ENCODE measurements at places on chromosomes 12 and 14.

- no peak for DNase-seq
These were observed 2.8 kb upstream of the IFNG start for GRCh38 chr12:68162374-68162773.

- DNase-seq = no peak
These were observed 31.9 kb downstream of the KNTC1 start for GRCh38 chr12:122558745-122559641.

- no peak for DNase-seq
These were observed 39.3 kb downstream of the EPS8 start for GRCh38 chr12:15749937-15750336.

DNA sequence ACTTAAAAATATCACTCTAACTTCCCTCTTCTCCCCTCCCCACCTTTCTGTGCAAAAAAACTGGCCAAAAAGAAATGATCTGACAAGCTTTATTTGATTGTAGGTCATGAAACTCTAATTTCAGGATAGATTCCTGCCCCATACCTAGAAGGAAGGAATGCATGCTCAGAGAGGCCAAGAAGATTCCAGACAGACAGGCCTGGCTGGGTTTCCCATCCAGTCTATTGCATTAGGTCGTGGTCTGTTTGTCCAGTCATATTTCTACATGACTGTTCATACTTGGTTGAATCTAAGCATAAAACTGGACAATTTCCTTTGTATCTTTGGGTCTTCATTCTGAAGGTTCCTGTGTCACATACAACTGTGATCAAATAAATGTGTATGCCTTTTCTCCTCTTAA lies 20.0 kb upstream of the SLC15A5 start:
- no peak for DNase-seq

GRCh38 chr12:84912198-84913128 lies at the start of gene SLC6A15:
Gene SLC6A15 (minus strand): TSS chr12:84912799. CDS start chr12:84892120, 20,679 bp downstream.
- no peak for DNase-seq

DNA sequence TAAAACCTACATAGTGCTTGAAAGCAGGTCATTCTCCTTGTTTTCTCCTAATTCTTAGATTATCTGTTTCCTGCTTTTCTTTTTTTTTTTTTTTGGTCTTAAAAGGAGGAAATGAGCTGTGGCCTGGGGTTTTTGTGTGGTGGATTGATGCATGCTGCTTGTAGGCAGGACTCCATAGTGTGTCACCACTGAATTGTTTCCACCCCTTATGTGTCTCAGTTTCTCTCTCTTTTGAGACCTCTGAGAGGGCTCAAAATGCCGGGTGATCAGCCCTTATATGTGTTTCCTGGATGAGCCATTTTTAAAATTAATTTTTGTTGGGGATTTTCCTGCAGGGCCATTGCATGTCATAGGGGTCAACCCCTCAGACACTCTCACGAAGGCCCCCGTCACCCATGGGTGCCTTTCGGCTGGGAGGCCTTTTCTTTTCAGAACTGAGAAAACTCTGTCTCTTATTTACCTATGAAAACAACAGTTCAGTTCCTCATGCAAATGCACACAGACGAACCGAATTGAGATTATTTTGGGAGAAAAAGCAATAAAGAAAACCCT lies 32.0 kb upstream of the LRRK2 start:
- no peak for DNase-seq

DNA sequence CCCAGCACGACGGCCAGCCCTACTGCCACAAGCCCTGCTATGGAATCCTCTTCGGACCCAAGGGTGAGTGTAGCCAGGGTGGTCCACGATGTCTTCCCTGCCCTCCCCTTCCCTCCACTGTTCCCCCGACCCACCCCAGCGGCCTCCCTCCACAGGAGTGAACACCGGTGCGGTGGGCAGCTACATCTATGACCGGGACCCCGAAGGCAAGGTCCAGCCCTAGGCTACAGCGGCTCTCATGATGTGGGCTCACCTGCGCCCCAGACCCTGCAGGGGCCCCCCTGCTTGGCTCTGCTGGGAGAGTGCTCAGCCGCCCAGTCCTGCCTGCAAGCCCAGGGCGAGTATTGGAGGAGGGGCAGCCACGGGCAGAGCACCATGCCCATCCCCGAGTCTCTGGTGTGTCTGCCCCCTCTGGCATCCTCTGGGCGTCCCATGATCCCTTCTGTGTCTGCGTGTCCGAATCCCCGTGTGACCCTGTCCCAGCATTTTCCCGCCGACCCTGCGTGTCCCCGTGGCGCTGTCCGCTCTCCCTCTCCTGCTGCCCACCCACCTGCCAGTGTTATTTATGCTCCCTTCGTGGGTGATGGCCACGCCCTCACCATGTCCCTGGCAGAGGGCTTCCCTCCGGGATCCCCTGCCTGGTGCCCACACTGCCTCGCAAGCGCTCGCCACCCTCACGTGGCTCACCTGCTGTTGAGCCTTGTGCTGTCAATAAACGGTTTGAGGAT lies 5.0 kb downstream of the CRIP2 start:
- DNase-seq = no peak

GRCh38 chr12:55933169-55933798 lies 2.3 kb downstream of the DGKA start:
- DNase-seq = no peak

- no peak for DNase-seq
These were observed 173.3 kb upstream of the RASSF8 start for GRCh38 chr12:25785134-25785533.

DNA sequence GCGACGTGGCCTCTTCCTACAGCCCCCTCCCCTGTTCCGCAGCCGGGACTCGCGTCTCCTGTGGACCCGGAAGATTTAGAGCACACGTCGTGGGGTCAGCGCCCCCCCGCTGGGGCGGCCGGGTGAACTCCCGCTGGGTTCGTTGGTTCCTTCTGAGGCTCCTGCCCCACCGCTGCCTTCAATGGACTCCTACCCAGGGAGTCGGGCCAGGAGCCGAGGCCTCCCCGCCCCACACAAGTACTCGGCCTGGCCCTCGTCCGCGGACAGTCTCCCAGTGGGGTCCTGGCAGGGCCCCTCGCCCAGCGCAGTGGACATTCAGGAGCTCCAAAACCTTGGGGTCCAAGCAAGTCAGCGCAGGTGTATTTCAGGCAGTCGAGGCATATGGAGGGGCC lies 1.2 kb downstream of the MMP17 start:
- no peak for DNase-seq

DNA sequence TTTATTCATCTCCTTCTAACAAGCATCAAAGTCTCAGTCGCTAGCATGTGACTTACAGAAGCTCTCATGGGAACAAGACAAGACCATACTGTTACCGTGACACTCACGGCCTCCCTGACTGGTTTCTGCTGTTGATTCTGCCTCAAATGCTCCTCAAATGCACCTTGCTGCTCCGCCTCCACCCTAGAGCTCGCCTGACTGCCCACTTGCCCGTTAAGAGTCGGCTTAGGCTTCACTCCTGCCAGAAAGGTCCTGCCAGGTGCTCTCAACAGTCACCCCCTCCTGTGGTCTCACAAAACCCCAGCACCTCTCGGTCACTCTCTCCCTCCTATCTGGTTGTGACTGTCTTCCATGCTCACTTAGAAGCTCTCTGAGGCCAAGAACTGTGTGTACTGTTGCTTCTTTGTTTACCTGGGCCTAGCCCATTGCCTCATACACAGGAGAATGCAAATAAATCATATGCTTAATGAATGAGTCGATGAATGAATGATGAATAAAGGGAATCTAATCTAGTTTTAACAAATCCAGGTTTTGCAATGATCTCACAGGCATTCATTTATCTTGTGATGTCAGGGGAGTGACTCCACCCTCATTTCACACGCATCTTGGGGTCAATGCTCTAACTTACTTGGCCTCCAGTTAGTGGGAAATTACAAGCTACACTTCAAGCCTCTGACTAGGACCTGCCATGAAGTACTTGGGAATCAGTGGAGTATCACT lies 41.3 kb downstream of the SSH1 start:
- DNase-seq = no peak

- DNase-seq = no peak
These were observed 30.3 kb downstream of the C14orf132 start for GRCh38 chr14:96069421-96069820.

DNA sequence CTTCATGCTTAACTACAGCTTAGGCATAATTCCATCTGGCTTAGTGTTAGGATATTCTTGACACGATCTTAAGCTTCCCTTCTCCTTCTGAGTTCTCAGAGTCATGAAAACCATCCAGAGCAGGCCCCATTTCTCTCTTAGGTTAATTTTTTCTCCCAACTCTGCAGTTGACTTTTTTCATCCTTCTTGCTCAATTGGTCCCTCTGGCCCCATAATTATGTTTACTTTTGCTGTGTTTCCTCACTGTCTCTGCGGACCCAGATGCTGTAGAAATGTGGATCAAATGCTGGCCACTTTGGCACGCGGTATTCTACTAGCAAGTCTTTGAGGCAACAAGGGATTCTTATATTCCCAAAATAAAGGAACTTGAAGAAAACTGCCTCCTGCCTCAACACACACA lies 9.5 kb downstream of the TMEM132C start:
- DNase-seq = peak; percentile 31

DNA sequence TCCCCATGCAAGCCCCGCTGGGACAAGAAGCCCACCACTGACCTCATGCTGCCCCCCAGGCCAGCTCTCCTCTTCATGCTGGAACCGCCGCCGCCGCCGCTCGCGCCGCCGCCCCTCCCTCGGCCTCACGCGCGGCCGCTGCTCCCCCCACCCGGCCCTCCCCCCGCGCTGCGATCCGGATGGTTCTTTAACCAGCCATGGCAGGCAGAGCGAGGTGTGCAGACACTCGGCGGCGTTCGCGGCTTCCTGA lies at the start of gene DCAF5:
Gene DCAF5 (minus strand): TSS at position 218 of the 250 bp plus-strand sequence. CDS start 141 bp downstream, at position 77.
- DNase-seq = peak; percentile 94

DNA sequence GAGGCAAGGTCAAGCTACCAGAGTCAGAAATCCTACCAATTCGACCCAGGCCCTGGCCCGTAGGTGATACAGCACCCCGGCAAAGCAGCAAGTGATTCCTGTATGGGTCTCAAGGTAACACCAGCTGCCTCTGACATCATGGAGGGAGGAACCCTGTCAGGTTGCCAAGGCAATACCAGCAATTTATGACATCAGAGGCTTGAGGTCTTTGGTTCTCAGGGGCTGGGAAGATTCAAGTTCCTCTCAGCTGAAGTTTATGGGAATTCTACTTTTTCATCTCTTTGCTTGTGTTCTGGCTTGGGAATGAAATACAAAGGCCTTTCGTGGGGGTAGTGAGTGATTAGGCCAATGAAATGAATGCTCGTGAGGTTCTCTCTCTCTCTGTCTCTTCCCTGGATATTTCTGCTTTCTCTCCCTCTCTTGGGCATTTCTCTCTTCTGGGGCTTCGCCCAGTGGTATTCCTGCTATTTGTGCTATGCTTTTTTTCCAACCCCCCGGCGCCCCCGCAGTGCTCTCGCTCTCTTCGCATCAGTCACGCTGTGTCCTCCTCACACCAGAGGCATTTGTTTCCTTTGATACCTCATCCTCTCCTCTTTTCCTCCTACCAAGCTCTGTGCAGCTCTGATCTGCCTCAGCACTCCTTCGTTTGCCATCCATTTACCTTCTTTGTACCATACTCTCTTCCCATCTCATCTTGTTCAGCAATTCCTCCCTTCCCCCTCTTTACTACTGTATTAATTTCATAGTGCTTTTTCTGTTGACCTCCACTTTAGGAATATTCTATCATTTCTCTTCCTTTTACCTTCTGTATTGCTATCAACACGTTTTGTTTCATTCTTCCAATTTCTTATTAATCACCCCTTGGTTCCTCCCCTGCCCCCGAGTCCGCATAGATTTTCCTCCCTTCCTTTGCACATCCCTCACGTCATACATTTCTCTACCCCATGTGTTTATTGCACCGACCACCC lies 2.9 kb downstream of the ZFHX2 start:
- no peak for DNase-seq

DNA sequence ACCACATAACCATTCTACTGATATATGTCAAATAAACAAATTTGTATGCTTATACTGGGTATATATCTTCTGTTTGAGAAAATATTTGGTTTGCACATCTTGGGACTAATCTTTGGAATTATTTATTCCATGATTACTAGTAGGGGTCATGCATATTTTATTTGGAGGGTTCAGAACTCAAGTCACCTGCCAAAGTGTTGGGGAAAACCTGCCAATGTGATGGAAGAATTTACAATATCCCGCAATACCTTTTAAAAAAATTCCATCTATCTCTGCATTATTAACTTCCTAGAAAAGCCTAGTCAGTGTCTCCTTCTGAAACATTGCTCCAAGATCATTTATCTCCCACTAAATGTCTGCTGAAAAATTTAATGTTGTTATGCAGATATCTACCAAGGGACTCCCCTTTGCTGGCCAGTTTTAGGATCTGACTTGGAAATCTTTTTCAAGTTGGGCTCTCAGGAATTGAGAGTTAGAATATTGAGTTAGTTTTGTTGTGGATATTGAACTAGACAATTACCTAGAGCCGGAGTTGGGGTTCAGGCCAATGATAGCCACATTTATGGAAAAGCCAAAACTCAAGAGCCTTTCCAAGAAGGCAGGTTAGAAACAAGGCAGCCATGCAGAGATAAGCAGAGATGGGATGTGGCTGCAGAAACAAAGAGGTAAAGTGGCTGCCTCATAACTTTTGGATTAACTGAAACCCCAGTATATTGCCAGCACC lies 425.2 kb downstream of the ADAMTS20 start:
- no peak for DNase-seq

GRCh38 chr14:77271113-77271710 lies at the start of gene NGB:
Gene NGB (minus strand): TSS chr14:77271206. CDS start chr14:77270937, 269 bp downstream.
- no peak for DNase-seq

DNA sequence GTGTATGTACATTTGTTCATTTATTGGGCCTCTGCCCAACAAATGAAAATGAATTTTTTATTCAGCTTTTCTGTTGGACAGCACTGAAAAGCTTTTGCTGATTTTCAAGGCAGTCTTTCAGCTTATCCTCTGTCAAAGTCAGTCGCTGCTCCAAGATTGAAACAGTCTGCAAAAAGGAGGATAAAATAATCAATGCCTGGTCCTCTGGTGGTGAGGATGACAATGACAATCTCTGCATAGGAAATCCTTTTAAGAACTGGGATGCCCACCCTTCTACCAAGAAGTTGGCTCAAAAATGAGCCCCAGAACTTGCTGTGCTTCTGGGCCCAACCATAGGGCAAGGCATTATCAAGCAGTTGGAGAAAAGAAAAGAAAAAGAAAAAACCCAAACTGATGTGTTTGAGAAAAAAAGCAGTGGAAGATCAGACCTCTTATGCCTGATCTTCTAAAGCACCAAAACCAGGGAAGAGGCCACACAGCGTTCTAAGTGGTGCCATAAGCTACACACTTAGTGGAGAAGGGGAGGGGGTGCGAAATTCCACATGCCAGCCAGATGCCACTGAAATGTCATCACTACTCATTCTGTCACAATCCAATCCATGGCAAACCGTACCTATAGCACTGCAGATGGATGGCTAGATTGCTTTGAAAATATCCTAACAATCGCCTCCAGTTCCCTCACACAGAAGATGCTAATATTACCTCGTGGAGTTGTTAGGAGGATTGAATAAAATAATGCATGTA lies 69.0 kb upstream of the DUSP6 start:
- no peak for DNase-seq

DNA sequence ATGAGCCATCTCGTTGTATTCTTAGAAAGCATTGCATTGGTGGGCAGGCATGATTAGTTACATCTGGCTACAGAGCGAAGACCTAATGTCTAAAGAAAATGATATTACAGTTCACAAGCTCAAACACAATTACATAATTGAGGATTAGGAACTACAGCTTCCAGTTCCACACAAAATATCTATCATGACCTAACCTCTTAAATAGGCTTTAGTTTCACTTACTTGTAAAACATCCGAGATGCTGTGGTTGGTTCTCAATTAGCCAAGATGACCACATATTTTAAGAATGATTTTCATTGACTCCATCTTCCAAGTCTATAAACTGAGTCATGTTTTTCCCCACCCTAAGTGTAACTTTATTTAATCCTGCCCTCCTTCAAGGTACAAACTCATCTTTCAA lies 69.5 kb downstream of the LRIG3 start:
- DNase-seq = no peak
